Neural progenitor cell (in vitro differentiated cells): ENCODE measurements at places on chromosomes 2 and 18.

GRCh38 chr18:48142353-48142752 lies 211.9 kb upstream of the SMAD2 start:
- DNase-seq = no peak

DNA sequence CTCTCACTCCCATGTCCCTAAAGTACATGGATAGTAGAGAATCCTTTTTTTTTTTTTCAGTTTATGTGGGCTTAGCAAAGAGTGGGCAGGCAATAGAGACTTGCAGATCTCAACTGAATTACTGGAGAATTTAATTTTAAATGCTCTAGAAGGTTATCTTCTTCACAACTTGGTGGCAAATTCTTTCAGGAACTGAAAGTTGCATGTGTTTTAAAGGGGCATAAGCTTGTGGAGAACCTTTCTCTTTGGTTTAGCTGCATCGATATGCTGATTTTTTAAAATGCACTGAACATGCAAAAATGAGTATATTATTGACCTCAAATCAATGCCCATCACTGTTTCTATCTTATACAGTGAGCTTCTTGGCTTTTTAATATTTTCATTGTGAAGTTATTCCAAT lies 24.9 kb upstream of the GALNT3 start:
- DNase-seq = no peak

DNA sequence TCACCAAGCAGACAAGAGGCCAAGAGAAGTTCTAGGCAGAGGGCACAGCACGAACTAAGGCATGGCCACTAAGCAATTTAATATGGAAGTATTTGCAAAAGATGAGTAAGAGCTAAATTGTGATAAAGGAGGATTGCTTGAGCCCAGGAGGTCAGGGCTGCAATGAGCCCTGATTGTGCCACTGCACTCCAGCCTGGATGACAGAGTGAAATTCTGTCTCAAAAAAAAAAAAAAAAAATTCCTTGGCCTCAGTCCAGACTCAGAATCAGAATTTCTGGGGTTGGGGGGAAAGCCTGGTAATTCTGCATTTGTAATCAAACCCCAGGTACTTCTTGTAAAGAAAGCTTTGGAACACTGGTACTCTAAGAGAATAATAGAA lies 46.8 kb upstream of the RTN4 start:
- DNase-seq = no peak

- DNase-seq = no peak
These were observed 842 bp upstream of the CKAP2L start for GRCh38 chr2:112765251-112765650.

DNA sequence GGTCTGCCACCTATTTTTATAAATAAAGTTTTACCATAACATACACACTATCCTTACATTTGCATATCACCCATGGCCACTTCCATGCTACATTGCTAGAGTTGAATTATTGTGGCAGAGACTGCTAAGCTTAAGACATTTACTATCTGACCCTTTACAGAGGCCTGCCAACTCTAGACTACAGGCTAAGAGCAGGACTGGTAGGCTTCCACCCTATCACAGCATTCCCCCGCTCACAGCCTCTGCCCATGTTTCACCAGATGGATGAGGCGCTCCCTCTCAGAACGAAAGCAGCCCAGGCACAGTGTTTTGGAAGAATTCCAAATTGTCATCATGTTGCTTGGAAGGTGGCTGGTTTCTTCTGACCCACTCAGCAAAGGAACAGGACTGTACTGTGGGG lies 91.7 kb upstream of the SLC35G4 start:
- DNase-seq = no peak

- DNase-seq = no peak
These were observed 56.9 kb downstream of the LIMS1 start for GRCh38 chr2:108591163-108591562.

GRCh38 chr18:3321133-3321812 lies 59.3 kb downstream of the MYL12B start:
- DNase-seq = no peak

DNA sequence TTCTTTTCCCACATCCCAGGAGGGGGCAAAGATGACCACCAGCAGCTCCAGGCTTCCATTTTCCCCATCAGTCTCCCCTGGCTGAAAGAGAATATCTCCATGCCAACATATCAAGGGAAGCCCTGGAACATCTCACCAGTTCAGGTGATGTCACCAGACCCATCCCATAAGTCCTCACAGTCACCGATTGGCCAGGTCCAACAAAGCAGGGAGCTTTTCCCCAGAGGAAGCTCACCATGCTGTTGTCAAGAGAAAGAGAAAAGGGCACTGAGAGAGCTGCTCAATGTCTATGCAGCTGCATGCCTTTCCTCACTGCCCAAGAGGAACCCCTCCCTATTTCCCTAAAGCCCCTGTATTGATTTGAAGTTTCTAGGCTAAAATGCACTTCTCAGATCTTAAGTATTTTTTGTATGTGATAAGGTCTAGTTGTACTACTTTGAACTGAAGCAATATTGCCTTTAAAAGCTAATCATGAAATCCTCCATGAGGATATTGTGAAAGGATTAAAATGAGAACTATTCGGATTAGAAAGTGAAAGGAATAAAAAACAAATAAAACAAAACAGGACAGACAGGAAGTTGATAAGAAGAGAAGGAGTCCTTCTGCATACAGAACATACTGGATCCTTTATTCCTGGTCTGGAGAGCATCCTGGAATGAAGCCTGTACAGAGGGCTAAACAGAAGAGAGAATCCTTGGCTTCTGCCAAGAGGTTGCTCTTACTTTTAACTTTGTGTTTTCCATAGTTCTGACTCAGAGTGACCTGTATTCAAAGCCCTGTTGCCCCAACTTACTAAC lies 45.2 kb upstream of the CTIF start:
- no peak for DNase-seq

DNA sequence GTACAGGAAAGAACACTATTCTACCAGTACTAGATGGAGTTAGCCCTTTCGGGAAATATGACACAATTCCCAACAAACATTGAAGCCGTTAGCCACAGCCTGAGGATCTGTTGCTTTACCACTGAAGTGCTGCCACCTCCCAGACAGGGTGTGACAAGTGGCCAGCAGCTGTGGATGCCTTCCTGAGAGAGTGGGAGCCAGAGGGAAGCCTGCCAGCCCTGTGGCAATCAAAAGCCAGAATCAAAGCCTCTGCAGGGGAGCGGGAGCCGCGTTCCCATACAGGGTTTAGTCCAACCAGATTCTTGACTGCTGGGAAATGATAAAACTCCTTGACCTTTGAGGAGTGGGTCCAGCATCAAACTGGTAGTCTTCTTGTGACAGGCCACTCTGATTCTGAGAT lies 38.0 kb downstream of the SLC4A1AP start:
- peak; percentile 16 for DNase-seq

DNA sequence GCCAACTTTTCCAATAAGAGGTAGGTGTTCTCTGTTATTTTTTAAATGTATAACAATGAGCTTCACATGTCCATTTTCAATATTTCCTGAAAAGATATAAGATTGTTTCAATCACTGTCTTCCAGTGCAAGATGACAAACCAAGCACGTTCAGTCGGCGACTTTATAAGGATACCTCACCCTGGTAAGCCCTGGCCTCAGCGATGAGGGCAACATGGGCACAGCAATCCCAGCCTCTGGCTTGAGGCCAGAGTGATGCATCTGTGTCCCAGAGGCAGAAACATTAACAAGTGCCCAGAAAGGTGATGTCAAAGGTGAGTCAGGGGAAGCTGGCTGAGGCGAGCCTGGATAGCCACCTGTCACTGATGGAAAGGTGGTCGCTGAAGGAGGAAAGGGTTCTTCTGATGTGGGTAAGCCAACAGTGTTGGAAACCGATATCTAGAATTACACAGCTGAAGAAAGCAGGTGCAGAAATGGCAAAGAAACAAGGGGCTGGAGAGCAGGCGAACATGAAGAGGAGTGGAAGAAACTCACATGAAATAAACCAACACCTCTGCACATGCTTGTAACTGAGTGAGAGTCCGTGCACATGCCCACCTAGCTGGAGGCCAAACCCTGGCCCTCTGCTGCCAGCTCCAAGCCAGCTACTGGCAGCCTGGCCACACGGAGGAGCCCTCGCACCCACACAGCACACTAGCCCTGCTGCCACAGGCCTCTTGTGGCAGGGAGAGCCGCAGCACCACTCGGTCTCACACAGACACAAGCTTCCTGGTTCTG lies 65.5 kb downstream of the FBXO15 start:
- DNase-seq = peak; percentile 77
